NCI-H446 (cell line): ENCODE measurements at places on chromosomes 16 and 17.

- DNase-seq = no peak
These were observed 11.7 kb upstream of the SEC14L1 start for GRCh38 chr17:77128896-77129567.

DNA sequence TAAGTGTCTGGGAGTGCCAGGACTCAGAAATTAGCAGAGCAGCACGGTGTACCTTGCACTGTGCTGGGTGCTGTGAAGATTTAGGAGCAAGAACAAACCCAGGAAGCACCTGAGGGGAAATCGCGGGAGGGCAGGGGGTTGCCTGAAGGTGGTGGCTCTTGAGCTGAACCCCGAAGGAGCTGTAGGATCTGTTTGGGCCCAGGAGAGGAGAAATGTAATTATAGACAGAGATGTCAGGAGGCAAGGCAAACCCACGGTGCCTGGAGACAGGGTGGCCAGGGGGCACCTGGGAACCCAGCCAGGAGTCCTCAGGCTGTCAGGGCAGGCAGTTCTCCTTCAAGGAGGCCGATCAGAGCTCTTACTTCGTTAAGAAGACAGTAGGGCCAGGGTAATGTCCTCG, 109.1 kb downstream of the C16orf78 start:
- no peak for DNase-seq

DNA sequence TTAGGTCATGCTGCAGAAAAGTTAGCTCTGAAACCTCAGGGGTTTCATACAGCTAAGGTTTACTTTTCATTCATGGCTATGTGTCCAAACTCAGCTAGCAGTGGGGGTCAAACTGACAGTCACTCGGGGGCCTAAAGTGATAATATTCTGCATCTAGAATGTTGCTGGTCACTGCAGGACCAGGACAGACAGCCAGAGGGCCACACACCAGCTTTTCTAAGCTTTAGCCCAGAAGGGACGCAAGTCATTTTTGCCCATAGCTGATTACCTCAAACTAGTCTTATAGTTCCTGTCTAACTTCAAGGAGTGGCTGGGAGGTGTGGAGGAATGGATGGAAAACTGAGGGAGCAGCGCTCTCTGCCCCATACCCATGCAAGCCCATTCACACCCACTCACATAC, 163.0 kb upstream of the NLRP1 start:
- DNase-seq = no peak

GRCh38 chr17:16900288-16900882, 71.5 kb downstream of the TNFRSF13B start:
- DNase-seq = no peak

DNA sequence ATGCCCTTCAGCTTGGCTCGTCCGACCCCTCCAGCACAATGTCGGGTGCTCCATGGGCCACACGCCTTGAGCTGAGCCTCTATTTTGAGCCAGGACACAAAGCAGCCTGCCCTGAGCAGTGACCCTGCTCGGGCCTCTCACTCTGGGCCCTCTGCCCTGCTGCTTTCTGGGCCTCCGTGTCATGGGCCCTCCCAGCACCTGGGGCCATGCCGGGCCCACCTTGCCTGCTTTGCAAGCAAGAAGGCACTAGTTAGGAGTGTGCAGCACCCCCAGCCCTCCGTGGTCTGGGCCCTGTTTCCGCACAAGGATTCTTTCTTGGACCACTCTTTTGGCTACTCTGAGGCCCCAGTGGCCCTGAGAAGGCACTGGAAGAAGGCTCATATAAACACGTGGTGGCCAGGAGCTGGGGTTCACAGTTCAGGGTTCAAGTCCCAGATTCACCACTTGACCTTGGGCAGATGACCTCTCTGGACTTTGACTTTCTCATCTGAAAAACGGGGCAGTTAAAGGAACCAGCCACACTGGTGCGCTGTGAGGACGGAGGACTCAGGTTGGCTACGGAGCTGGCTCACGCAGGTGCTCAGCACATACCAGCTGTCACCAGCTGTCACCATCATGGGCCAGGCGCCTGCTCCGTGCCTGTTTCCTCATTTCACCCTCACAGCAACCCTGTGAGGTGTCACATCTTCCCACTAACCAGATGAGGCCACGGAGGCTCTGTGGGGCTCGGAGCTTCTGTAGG, 166.0 kb upstream of the GSE1 start:
- DNase-seq = no peak
